ENCODE measurements at places on chromosomes 1 and 21.
A peak's percentile ranks its signal among the peaks of the same experiment; 100 is the strongest.

GRCh38 chr1:117636637-117637425, 31.0 kb downstream of the TENT5C start:
- DNase-seq = no peak

GRCh38 chr1:246724731-246725095, 504 bp downstream of the SCCPDH start:
- DNase-seq = peak; percentile 48

DNA sequence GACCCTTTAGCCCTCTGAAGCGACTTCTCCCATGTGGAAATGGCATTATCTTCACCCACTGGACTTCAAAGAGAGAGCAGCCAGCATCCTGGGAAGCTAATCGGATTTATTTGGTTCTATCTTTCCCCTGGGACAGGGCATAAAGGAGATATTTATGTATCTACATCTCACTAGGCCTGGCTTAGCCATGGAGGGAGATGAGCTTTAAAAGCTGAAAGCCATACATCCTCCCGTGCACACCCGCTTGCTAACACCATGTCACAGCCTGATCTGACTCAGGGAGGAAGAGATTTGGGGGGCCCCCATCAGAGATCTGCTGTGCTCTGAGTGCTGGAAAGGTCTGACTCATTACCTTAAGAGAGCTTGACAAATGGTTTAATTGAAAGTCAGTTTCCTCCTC, 155.9 kb downstream of the PLXNA2 start:
- no peak for DNase-seq

DNA sequence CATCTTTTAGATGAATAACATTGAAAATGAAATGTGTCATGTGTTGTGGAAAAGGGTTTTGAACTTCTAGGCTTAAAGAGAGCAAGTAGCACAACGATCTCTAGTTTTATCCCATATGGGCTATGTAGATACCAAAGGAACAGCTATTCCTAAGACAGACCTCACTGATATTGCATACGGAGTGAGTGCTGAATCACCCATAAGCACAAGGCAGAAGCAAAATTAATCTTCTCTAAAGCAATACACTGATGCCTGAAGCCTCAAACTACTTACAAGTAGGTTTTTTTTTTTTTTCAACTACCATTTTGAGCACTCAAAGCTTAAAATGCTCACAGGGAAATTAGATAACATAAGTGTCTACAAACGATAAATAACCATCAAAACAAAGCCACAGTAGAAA, 5.0 kb upstream of the KMO start:
- DNase-seq = no peak

DNA sequence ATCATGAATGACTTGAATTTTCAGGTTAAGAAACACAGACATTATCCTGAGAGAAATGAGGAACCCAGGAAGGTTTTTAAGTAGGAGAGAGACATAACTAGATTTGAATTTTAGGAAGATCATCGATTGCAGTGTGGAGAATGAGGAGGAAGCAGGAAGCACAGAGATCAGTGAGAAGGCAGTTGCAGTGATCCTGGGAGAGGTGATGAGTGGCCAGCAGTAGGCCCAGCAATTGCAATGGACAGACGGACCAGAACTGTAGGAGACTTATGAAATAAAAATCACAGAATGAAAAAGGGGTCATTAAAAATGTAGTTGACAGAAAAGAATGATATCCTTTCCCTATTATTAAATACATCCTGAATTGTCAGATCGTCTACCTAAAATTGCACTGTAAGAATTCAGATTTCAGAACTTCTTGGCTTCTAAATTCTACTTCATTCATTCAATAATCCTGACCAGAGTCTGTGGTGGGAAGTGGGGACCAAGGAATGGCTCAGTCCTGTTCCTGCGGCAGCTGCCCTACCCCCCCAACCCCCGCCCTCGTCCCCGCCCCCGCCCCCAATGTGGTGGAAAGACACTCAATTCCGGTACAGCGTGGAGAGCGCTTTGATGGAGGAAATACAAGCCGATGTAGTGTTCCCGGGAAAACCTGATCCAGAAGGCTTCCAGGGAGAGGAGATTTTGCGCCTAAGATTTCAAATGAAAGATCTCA, 35.1 kb downstream of the SLC2A1 start:
- DNase-seq = no peak

DNA sequence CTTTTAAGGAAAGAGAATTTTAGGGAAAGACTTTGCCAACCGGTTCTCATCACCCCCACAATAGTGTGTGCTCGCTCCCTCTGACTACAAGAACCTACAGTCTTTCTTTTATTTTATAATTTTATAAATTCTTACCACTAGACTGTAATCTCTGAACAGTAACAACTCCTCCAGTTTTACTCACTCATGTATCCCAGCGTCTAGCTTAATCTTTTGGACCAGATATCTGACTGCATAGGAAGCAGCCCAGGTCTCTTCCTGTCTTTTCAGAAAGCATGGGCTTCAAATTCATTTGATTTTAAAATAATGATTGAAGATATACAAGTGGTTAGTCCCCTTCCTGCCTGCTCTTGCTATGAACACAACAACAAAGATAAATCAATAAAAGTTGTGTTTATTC, 19.0 kb upstream of the DUSP10 start:
- no peak for DNase-seq

DNA sequence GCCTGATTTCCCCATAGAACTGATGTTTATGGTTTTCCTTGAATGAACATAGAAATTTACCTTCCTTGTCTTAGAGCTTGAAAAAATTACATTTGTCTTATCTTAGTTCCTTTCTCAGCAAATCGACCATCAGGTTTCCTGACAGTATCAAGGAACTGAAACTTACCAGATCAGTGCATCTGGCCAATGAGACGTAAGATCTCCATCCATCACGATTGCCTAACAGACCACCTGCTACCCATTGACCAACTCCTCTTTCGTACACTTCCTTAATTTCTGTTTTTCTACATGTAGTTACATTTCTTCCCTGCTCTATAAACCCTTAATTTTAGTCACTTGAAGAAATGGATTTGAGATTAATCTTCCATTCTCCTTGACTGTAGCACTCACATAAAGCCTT, 57.4 kb upstream of the TMPRSS15 start:
- DNase-seq = no peak

DNA sequence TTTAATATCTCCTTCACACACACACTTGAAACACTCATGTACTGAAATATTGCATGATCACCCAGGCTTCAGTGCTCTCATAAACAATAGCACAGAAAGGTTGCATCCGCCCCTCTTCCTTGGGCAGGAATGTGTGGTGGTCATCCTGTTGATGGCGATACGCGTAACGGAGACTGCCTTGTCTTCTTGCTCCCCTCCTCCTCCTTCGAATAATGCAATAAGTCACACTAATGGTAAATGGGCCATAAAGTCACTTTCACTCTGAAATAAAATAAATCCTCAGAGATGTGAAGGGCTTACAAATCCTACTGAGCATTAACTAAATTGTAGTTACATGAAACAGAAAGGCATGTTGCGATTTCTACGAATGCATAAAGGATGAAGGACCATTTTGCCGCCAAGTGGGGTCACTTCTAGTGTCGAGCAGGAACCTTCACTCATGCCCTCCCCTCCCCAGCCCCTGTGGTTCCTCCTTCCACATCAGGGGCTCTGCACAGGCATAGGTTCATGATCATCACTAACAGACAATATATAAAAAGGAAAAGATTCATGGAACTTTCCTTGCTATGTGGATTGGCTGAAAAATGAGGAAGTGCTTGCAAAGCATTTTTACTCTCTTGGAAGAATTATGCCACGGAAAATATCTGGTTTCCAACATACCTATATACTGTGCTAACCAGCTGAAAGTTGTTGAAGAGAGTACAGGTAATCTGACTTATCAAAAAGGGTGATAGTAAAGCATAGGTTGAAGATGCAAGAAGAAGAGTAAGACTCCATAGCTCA, 1.2 kb upstream of the PGBD5 start:
- DNase-seq = no peak

DNA sequence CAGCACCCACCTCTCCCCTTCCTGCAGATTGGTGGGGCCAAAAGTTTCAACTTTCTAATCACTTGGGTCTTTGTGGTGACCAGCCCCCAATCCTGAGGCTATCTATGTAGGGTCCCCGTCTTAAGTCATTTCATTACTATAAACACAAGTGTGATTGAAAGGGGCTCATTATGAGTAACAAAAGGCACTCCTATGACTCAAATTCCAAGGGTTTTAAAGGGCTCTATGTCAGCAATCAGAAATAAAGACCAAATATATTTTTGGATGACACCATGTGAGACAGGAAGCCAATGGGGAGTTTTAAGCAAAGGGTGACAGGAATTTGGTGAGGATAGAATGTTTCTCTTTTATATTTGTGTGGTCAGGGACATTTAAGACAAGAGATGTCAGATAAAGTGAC, 6.2 kb downstream of the ERO1B start:
- no peak for DNase-seq

DNA sequence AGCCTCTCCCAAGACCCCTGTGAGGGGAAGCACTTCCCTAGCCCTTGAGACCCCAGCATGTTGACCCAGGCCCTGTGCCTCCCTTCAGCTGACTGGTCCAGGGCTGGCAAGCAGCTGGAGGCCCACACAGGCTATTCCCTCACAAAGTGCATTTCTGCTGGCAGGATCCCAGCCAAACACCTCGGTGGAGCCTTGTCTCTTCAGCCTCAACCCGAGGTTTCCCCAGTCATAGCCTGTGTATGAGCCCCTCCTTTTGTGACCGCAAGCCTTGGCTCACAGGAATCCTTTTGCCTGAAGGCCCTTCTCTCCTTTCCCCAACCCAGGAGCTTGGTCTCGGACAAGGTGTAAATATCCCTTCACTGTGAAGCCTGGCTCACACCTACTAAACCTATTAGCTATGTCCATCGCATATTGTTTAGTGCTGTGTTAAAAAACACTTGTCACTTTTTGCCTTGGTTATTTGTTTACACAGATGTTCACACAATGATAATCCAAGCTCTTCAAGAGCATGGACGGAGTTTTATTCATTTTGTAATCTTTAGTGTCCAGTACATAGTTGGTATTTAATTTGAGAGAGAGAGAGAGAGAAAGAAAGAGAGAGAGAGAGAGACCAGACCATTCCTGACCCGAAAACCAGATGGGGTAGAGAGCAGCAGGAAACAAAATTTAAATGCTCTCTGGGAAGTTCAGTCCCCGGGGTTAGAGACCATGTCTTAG, 8.5 kb upstream of the CD247 start:
- no peak for DNase-seq

- DNase-seq = no peak
These were observed 14.3 kb upstream of the LBR start for GRCh38 chr1:225442123-225442505.

GRCh38 chr1:245880754-245881403, 626.2 kb downstream of the SMYD3 start:
- DNase-seq = peak; percentile 85

DNA sequence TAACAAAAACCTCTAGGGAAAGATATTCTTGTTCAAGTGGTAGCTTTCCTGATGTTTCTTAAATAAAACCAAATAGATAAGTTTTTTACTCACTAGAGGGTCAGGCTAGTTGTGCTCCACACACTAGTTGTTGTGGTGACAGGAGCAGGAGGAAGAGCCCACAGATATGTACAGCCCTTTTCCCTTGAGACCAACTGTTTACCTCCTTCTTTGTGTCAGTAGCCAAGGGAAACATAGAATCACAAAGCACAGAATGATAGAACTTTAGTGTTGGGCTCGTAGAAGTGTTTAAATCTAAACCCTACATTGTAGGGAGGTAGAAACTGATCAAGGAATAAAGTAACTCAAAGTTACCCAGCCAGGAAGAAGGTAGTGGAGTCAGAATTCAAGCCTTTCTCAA, 309.0 kb downstream of the CTH start:
- no peak for DNase-seq

- DNase-seq = peak; percentile 42
These were observed 492.6 kb downstream of the KCNT2 start for GRCh38 chr1:196115646-196116045.

GRCh38 chr1:119453021-119453420, 38.1 kb downstream of the HSD3B2 start:
- peak; percentile 3 for DNase-seq

- DNase-seq = peak; percentile 18
These were observed 47.1 kb upstream of the TLR5 start for GRCh38 chr1:223189903-223190724.

GRCh38 chr1:3923378-3924185, 23.5 kb upstream of the C1orf174 start:
- DNase-seq = no peak

DNA sequence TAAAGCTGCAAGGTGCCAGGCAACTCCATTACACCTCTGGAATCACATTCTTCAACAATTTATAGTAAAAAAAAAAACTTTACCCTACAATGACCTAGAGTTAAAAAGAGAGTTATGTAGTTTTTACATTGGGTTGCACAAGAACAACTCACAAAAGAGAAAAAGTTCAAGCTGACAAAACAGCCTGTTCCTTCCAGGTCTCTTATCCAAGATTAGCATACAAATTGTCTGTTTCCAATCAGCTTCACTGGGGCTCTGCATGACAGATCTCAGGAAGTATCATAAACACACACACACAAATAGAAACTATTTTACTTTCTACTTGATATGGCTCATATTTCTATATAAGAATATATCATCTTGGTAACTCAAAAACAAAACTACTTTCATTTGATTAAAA, 154.6 kb downstream of the PCNX2 start:
- DNase-seq = no peak

GRCh38 chr1:241323514-241324195, 33.4 kb downstream of the RGS7 start:
- peak; percentile 24 for DNase-seq

DNA sequence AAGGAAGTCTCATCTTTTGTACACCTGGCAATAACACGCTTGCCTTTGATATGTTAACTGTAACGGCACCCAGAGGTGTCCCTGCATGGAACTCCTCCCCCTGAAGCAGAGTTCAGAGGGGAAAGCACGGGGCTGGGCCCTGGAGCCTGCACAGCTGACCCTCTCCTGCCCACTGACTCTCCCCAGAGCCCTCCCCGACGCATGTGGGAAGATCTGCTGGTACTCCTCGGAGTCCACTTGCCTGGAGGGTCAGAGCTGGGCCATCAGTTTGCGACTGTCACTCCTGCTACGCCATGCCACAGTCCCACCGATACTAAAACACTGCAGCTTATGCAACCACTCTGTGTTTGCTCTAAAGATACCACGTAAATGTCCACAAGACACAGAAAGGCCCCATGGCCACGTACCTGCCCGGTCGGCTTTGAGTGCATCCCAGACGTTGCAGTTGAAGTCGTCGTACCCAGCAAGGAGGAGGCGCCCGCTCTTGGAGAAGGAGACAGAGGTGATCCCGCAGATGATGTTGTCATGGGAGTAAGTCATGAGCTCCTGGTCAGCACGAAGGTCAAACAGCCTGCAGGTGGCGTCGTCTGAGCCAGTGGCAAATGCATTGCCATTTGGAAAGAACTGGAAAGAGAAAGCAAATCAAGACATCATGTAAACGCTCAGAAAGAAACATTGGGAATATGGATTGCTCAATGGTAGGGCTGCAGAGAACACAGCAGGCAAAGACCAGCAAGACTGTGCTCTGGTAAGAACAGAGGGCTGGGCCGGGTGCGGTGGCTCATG, 10.6 kb upstream of the NADK start:
- DNase-seq = no peak

GRCh38 chr1:164058198-164058597, 500.8 kb upstream of the PBX1 start:
- DNase-seq = peak; percentile 17

- no peak for DNase-seq
These were observed 284.6 kb downstream of the PTBP2 start for GRCh38 chr1:97006044-97006661.

Data from HCEC 1CT (cell line).